ENCODE measurements at places on chromosomes 2 and 18.

DNA sequence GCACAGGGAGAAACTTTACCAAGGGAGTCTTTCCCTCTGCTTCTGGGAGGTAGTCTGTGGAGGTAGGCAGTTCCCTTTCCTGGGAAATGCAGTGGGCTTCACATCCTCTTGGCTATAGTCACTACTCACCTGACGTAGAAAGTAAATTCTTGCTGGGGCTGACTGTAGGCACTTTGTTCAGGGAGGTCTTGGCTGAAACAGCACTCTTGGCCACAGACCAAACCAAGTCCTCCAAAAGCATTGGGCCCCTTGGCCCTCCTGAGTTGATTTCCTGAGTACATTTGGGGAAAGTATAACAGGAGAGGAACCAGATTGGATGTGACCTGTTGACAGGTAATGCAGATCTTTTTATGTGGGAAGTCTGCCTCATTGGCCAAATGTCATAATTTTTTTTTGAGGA is 108.9 kb downstream of the MGAT5 start:
- DNase-seq: no peak

DNA sequence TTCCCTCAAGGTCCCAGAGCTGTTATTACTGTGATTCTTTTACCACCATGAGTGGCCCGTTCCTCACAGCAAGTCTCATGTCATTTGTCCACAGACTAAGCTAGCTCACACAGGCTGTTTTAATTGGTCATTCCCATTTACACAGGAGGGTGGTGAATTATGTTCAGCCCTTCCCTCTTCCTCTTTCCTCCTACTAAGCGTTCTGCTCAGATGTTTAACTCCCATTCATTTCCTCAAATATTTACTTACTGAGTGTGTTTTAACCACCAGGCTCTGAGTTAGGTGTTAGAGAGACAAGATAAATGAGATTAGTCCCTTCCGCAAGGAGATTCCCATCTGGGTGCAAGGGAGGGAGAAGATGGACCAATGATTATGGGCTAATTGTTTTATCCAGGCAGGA is 403.6 kb upstream of the ACVR2A start:
- DNase-seq: no peak

- DNase-seq: no peak
Observed at GRCh38 chr18:6363216-6363615, 51.5 kb downstream of the L3MBTL4 start.

DNA sequence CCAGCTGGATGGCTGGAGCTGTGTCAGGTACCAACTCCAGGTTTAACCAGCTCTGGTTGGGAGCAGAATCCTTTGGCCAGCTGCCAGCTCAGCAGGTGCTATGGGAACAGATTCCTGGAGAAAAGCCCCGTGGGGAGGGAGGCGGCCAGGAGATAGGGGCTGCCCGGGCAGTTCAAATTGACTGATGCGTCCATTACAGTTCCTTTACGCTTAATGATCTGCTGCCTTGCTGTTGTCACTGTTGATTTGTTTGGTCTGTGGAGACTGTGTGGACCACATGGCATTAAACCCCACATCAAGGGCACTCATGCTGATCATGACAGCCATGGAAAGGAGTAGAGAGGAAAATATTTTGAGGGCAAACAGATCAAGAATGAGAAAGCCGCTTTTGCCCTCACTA is 200.0 kb downstream of the TSN start:
- DNase-seq: no peak

- no peak for DNase-seq
Observed at GRCh38 chr18:46400449-46400848, 256.6 kb downstream of the LOXHD1 start.

DNA sequence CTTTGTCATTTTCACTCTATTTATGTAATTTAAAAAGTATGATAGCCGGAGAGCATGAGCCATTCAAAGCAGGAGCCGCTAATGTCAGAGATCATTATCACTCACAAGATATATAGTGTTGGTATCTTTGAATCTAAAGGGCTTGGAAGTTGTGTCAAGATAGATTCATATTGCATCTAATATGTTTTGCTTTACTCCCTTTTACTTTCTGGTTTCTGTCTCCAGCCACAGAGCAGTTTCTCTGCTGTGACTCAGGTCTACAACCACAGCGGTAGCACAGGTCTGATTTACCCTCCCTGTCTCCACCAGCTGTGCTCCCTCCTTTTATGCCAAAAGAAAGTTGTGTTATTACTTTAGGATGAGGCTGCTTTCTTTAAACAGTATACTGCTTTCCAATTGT is 424.0 kb downstream of the ARHGAP15 start:
- DNase-seq: no peak

GRCh38 chr2:231992888-231993287 is 31.4 kb downstream of the DIS3L2 start:
- DNase-seq: no peak

GRCh38 chr2:220000080-220000479 is 372.6 kb downstream of the SLC4A3 start:
- no peak for DNase-seq

GRCh38 chr2:208363485-208363884 is 43.1 kb upstream of the PTH2R start:
- DNase-seq: no peak

- no peak for DNase-seq
Observed at GRCh38 chr2:240864475-240864874, 4.1 kb upstream of the AGXT start.

- DNase-seq: no peak
Observed at GRCh38 chr2:8253781-8254180, 428.1 kb upstream of the ID2 start.

GRCh38 chr2:63486861-63487290 is 101.4 kb downstream of the WDPCP start:
- DNase-seq: no peak

- DNase-seq: peak; percentile 99
Observed at GRCh38 chr2:110688594-110689091, 10.8 kb upstream of the BUB1 start.

- DNase-seq: peak; percentile 1
Observed at GRCh38 chr18:63131106-63131958, 188.2 kb downstream of the BCL2 start.

GRCh38 chr2:25164561-25164960 is 3.8 kb downstream of the POMC start:
- DNase-seq: no peak

DNA sequence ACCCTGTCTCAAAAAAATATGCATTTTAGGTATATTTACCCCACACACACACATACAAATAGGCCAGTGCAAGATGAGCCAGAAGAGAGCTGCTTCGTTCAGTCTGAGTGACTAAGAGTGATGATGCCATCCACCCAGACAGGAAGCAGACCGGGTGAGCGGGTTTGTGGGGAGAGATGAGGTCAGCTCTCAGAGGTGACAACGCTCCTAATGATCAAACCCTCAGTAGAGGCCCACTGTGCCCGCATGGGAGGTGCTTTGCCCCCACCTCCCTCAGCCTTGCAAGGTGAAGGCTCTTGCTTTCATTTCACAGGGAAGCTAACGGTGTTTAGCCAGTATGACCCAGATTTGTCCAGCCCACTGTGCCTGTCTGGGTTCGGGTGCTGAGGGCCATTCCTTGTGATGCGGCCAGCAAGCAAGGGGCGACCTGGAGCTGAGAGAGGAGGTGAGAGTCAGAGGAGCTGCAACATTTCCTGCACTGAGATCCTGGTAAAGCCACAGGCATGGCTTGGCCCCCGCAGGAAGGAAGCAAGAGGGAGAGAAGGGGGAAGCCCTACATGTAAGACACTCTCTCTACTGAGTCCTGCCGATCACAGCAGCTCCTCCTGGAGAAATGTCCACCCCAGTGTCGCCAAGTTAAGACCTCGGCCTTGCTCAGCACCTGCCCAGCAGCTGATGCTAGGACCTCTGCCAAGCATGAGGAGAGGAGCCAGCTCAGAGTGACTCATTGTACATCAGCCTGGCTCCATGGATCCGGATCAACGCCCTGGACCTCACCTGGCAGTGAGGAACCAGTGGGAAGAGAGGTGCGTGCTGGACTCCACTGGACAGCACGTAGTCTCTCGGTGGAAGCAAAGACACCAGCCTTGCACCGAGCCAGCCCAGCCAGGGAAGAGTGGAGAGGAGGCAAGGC is 37.0 kb downstream of the NIFK start:
- no peak for DNase-seq

GRCh38 chr2:66781804-66782203 is 346.9 kb downstream of the MEIS1 start:
- no peak for DNase-seq

GRCh38 chr2:62227386-62228075 is 31.6 kb downstream of the B3GNT2 start:
- no peak for DNase-seq

GRCh38 chr2:70932631-70933230 is 3.0 kb upstream of the ATP6V1B1 start:
- DNase-seq: no peak

DNA sequence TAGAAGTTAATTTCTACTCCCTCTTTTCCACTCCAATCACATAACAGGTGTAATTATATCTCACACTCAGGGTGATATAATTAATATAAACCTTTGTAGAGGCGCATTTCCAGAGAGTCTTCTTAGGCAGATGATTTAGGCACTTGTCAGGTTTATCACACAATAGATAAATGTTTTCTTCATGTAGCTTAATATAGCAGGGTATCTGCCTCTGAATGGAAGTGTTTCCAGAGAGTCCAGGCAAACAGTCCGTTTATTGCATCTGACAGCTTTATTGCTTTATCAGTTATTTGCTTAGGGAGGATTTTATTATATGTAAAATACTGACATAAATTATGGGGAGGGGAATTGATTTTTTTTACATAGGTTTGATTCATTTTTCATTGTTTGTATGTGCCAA is 766.3 kb downstream of the SLC4A3 start:
- no peak for DNase-seq

GRCh38 chr2:175679728-175680127 is 322.3 kb downstream of the LNPK start:
- DNase-seq: no peak

DNA sequence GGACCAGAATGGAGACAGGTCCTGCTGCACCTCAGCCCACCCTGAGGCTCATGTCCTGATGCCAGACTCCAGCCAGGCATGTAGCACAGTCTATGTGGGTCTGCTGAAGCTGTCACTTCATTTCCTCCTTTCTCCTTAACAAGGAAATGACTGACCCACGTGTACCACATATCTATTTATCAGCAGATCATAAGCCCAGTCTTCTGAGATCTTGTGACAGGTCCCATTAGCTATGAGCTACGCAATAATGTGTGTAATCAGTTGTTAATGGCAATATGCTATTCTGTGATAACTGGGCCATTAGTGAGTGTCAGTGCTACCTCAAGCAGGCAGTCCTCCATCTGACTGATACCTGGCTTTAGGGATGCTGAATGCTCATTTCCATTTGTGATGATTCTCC is 615.3 kb downstream of the BCL11A start:
- DNase-seq: no peak

DNA sequence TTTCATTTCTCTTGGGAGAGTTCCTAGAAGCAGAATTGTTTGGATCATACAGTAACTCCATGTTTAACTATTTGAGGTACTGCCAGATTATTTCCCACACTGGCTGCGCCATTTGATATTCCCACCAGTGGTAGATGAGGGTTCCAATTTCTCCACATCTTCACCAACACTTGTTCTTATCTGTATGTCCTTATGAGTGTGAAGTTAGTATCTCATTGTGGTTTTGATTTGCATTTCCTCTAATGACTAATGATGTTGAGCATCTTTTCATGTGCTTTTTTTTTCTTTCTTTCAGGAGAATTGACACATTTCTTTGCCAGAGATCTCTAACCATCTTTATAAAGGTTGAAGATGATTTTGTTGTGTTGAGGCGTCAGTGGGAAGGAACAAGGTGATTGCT is 4.1 kb upstream of the MGAT5 start:
- DNase-seq: no peak

- no peak for DNase-seq
Observed at GRCh38 chr2:17912266-17912691, 33.8 kb downstream of the KCNS3 start.

DNA sequence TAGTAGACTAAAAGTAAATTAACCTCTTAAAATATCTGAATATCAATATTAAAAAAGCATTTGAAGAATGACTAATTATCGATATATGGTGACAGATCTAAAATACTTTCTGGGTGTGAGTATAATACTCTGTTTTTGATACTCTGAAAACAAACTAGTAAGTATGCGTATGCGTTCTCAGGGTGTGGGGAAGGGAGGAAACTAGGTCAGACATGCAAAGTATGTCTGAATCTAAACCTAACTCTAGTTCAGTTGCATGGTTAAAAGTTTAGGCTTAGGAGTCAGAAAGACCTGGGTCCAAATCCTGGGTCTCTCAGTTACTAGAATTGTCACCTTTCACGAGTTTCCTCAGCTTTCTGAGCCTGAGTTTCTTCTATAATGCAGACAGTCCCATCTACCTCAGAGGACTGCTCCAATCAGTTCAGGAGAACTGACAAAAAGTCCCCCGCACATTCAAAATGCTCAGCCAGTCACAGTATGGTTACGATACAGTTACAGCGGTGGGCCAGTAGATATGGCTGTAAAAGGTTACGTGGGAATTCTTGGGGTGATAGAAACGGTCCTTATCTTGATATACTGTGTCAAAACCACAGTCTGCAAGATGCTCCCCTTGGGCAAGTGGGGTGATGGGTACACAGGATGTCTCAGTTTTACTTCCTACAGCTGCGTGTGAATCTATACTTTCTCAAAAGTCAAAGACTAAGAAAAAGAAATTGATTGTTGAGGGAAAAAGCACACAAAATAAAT is 29.2 kb downstream of the UNC50 start:
- DNase-seq: no peak

- DNase-seq: peak; percentile 70
Observed at GRCh38 chr2:25664183-25664964, 9.0 kb downstream of the DTNB start.

DNA sequence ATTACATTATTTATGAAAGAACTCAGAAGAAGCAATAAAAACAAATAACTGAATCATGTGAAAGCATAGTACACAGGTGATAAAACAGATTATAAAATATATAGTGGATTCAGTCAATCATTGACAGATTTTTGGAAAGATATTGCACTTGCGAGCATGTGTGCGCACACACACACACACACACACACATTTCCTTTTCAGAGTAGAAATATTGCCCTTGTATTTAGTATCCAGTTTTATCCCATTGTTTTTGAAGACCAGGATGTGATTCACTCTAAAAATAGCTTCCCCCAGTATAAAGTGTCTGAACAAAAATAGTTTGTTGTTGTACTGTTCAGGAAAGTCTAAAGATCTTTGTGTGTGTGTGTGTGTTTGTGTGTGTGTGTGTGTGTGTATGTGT is 145.5 kb downstream of the CALCRL start:
- DNase-seq: no peak

DNA sequence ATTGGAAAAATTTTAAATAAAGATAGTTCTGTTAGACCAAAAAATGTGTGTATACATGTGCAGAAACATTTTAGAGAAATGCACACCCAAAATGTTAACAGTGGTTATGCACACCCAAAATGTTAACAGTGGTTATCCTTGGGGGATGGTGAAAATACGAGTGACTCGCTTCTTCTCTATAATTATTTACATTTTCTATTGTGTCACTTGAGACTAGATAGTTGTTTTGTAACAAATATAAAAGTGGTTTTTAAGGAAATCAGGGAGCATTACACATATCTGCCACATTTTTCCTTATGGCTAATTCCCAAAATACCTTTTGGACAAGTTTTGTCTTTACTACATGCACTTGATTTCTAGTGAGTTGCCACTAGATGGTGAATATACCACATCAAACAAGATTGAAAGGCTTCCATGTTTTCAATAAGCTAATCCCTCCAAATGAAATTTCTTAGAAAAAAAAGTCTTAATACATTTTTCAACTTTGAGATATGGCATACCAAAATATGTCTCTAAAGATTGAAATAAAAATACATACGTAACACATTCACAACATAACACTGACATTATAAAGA is 9.0 kb upstream of the HIBCH start:
- DNase-seq: no peak
